ENCODE measurements at places on chromosomes 7 and 10. TPM values are rescaled to one million over a fixed set of nuclear protein-coding genes. Genes with fewer than 3 reads are reported as not detected.
A peak's percentile ranks its signal among the peaks of the same experiment; 100 is the strongest.

GRCh38 chr10:11610826-11611247 lies 613 bp downstream of the USP6NL start:
- peak; percentile 30 for DNase-seq

- no peak for DNase-seq
These were observed 50.4 kb upstream of the GRM8 start for GRCh38 chr7:127303102-127303501.

Gene IL6
- total RNA-seq = 6.3 TPM

GRCh38 chr7:52154382-52154781 lies 837.8 kb upstream of the COBL start:
- no peak for DNase-seq

All from tibial nerve (tissue), 4 donors.